NCI-H1105 treated with DMSO at 0.1 percent for 48 hours (cell line): ENCODE measurements at places on chromosomes 1 and 21.

DNA sequence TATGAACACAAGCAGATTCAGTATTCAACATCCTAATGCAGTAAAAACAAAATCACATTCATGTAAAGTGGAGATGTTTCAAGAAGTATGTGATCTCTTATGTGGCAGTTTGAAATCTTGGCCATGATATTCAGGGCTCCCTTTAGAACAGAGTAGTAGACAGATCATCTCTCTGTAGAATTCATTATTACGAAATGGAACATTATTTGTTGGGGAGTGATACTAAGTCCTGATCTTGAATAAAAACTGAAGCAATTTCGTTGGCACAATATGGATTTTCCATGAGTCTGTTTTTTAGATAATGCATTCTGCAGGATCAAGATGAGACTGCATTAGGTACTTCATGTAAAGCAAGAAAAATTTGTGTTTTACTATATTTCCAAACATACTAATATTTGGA is 264.4 kb upstream of the NRIP1 start:
- DNase-seq: no peak

GRCh38 chr1:53585129-53585528 is 125.9 kb downstream of the DMRTB1 start:
- DNase-seq: no peak

DNA sequence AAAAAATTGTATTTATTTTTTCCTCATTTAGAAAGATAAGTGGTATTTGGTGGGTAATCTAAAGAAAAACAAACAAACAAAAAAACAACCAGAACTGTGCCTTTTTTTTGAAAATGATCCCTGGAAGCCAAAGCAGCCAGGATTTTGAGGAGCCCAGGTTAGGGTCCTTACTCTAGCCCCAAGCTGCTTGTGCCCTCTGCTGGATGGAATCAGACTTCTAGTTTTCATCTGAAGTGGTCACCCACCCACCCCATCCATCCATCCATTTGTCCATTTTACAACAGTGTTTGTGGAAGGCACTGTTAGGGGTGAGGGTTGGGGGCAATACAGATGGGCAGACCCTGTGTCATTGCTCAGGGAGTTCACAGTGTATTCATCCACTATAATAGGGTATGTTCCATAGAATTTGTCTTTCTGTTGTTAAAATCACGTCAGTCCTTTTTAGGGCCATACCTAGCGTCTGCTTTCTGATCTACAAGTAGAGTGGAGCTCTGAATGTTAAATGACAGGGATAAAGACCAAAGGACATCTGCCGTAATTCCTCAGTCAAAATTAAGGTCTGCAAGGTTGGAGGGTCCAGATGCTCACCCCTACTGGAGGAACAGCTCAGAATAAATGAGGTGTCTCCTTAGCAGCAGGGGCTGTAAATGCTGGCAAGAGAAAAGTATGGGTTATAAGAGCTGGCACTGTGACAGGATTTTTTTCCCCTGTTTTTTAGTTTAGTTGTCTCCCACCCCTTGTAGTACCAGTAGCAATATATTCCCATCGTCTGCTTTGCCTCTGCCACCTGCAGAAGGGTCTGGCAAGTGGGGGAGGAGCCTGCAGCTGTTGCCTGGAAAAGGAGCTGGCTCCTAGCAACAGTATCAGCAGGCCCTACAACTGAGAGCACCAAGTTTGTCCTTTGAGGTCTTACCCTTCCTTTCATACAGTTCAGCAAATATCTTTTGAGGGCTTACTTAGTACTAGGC is 3.2 kb downstream of the LRRC42 start:
- DNase-seq: peak; percentile 97

DNA sequence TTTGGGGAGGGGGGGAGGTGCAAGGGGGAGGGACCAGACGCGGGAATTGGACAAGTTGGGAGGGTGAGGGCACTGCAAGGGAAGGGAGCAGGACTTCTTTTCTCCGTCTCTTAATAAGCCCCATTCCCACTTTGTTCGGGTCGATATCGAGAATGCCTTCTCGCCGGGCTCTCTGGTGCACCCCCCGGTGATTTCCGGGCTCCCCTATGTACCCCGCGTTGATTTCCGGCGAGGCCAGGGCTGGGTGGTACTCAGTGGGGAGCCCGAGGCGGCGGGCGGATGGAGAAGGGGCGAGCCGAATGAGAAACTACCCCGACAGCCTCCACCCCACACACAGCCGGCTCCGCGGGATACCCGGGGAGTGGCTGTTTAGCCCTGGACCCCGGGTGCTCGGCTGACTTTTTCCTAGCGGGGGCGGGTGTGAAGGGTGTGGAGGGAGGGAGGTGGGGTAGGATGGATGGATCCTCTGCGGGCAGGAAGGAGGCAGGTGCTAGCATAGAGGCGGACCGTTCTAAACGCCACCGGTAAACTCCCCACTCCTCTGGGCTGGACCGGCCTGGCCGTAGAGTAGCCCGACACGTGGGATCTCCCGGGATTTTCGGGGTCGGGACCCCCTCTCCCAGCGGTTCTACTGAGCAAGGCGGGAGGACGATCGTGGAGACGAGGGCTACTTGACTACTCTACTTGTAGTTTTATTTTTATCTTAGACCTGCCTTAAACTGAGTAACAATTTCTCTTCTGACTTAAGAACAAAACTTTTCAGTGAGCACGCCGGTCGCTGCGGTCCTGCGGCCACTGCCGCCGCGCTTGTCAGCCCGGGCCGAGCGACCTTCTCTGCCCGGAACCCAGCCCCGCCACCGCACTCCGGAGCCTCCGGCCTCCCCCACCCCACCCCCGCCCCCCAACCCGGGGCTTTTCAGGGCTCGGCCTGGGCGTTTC is 1.0 kb downstream of the RNF220 start:
- peak; percentile 3 for DNase-seq

DNA sequence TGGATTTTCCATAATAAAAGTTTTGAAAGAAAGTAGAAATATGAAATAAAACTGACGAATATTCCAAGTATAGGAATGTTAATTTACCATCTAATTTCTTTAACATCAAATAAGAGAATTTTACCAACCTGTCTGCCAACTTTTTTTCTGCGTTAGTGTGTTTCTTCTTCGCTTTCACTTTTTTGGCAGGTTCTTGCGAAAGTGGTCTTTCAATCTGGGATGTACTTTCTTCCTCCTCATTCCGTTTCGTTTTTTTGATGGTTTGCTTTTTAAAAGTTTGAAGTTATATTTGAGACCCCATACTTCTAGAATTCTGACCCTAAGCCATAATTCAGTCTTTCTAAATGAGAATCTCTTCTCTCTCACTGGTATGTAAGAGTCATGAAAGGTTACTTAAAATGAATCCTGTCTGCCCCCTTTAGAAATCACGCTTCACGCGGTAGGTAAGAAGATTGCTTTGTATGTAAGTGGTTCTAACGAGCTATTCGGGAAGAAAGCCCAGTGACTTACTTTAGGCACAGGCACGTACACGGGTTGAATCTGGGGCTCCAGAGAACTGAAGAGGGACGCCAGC is 580 bp downstream of the RBM34 start:
- no peak for DNase-seq

GRCh38 chr1:224513787-224514209 is 79.2 kb upstream of the WDR26 start:
- DNase-seq: peak; percentile 62

GRCh38 chr1:214494706-214495105 is 56.7 kb downstream of the PTPN14 start:
- no peak for DNase-seq

GRCh38 chr1:65762081-65762862 is 30.4 kb upstream of the PDE4B start:
- no peak for DNase-seq

GRCh38 chr1:90671251-90671650 is 45.9 kb downstream of the BARHL2 start:
- DNase-seq: no peak

DNA sequence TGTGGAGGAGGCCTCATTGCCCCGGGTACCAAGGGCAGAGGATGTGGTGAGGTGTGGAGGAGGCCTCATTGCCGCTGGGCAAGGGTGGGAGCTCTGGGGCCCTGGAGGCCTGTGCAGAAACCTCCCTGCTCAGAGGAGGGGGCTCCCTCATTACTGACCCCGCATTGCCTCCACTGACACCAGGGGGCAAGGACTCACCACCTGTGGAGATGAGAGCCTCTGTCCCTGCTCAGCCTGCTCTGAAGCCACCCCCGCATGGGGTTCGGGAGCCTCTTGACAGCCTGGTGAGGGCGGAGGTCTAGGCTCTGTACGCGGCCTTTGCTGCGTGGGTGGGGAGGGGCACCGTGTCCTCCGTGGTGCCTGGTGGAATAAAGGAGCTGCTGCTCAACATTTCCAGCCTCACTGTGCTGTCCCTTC is 95.0 kb upstream of the COL6A1 start:
- no peak for DNase-seq

GRCh38 chr1:228311091-228311490 is 95.5 kb downstream of the TRIM11 start:
- DNase-seq: no peak

GRCh38 chr21:38741950-38742256 is 63.8 kb upstream of the ETS2 start:
- no peak for DNase-seq

DNA sequence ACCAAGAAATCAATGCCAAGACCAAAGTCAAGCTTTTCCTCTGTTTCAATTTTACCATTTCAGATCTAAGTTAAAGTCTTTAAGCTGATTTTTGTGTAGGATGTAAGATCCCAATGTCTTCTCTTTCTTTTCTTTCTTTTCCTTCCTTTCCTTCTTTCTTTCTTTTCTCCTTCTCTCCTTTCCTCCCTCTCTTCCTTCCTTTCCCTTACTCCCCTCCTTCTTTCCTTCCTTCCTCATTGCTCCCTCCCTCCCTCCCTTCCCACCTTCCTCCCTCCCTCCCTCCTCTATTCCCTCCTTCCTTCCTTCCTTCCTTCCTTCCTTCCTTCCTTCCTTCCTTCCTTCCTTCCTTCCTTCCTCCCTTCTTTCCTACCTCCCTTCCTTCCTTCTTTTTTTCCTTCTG is 197.5 kb downstream of the KCNT2 start:
- no peak for DNase-seq

DNA sequence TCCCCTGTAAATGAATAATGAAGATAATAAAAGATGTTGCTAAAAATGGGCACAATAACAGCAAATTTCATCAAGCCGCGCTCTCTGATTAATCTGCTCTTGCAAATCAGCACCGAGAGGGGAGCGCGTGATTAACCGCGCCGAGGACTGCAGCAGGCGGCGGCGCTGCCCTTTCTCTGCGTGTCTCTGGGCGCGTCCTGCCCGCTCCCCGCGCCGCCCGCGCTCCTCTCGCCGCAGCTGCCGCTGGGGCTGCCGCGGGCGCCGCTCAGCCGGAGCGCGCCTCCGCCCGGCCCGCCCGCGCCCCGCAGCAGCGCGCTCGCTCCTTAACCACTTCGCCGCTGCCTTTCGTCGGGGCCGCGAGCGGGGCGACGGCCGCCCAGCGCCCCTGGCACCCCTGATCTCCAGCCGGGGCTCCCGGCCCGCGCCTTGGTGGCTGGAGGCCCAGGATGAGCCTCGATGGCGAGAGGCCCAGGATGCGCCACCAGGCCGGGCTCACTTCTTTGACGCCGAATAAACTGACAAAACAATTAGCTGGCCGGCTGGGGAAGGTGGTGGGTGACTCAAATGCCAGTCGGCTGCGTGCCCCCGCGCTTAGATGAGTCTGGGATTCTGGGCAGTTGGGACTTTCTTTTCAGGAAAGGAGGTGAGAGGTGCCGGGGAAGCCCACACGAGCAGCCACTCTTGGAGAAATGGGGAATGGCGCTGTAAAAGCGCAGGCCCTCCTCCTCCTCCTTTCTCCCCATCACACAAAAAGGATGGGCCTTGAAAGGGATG is 221.4 kb upstream of the PKN2 start:
- peak; percentile 71 for DNase-seq

- no peak for DNase-seq
Measured at GRCh38 chr1:173507205-173507846, 30.2 kb downstream of the PRDX6 start.

DNA sequence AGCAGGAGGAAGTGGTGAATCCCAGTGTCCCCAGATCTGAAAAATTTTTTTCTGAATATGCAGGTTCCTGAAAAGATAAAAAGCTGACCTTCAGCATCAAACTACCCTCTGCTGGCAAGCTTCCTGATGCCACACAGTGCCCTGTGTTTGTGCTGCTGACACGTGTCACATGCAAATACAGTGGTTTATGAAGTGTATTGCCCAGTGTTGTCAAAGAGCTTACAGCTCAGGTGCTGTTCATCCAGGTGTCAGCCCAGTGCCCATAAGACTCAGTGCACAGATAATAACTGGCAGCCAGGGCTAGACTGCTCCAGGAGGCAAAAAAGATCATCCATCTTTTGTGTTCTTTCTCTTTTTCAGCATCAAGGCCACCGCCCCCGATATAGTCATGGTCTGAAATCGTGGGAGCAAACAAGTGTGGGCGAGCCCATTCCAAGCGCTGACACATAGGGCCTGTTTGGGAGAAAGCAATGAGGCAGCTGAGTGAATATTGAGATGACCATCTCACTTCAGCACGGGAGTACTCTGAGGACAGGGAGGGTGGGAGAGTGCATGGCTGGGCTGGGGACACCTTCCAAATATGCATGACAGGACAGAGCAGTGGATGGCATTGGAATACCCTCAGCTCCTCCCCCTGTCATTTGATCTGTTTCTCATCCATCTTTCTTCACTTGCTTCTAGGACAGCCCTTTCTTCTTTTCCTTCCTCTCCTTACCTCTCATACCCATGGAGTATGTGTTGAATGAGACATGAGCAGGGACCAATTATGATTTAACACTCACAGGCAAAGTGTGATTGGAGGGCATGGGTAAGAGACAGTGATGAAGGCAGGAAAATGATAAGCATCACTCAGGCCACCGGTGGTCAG is 6.4 kb upstream of the KCNK1 start:
- no peak for DNase-seq

DNA sequence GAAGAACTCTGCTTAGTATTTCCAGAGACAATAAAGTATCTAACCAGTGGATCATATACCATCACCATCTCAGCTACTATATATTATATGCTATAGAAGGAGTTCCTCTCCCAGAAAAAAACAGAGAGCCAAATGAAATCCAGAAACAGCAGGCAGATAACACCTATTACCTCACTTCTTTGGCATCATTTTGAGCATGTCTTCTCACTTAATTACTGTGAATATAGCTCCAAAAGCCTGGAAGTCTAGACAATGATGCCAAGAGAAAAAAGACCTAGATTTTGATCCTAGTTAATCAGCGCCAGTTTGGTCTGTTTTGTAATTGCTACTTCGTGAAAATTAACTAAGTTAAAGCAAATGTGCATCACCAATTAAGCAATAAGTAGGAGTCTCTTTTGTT is 131.3 kb downstream of the EIF4G3 start:
- DNase-seq: no peak
